ENCODE measurements at places on chromosomes 12 and 14. TPM values are rescaled to one million over a fixed set of nuclear protein-coding genes. Genes with fewer than 3 reads are reported as not detected.

The TAS2R19 gene
- total RNA-seq: 1.9 TPM

- peaks cover 2% of the 10 kb centered on the region for H3K27me3 ChIP-seq
- no peaks in the 10 kb centered on the region for H3K4me1 ChIP-seq
- no peak for DNase-seq
- no peak overlapping the region for H3K4me3 ChIP-seq
- H3K36me3 ChIP-seq: no peaks in the 10 kb centered on the region
Measured at GRCh38 chr12:48366131-48366530, 15.4 kb upstream of the ZNF641 start.

DNA sequence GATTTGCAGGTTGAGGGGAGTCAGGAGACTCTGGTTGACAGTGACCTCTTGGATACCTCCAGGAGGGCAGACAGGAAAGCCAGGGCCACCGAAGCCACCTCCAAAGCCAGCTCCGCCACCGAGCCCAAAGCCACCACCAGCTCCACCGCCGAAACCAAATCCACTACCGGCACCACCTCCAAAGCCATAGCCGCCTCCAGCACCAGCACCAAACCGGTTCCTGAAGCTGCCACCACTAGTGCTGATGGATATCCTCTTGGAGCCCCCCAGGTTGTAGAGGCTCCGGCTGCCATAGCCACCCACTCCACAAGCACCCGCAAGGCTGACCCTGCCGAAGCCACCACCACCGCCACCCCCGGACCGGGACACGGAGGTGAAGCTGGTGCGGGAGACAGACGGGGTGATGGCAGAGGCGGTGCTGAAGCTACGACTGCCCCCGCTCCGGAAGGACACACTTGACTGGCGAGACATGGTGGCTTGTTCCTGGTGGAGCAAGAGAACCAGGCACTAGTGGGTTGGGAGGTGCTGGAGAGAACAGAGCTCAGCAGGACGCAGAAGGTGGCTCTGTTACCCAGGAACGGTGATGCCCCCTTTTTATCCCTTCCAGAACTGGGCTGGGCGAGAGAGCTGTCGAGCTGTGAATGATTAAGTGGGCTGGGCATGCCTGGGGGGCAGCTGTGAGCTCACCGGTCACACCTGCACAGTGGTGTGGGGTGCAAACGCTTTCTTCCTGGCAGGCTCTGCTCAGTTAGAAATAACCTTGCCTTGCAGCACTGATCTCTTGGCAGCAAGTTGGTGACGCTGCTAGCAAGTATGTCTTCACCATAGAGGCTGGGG, at the start of gene KRT5:
KRT5 (minus strand) TSS at position 569 of the 837 bp plus-strand sequence; CDS start at position 471, 98 bp downstream.
- peaks cover 11% of the 10 kb centered on the region for H3K27me3 ChIP-seq
- no peak within 1 kb of the TSS for H3K27ac ChIP-seq
- peak; percentile 13 for DNase-seq
- no peaks in the 10 kb centered on the region for H3K36me3 ChIP-seq
- H3K4me1 ChIP-seq: no peaks in the 10 kb centered on the region
- no peak within 1 kb of the TSS for H3K4me3 ChIP-seq

- no peaks in the 10 kb centered on the region for H3K36me3 ChIP-seq
- no peak for DNase-seq
- H3K4me1 ChIP-seq: no peaks in the 10 kb centered on the region
- no peak overlapping the region for H3K27ac ChIP-seq
- no peaks in the 10 kb centered on the region for H3K27me3 ChIP-seq
- H3K4me3 ChIP-seq: no peak overlapping the region
Measured at GRCh38 chr12:119302451-119303080, 32.0 kb upstream of the CCDC60 start.

DNA sequence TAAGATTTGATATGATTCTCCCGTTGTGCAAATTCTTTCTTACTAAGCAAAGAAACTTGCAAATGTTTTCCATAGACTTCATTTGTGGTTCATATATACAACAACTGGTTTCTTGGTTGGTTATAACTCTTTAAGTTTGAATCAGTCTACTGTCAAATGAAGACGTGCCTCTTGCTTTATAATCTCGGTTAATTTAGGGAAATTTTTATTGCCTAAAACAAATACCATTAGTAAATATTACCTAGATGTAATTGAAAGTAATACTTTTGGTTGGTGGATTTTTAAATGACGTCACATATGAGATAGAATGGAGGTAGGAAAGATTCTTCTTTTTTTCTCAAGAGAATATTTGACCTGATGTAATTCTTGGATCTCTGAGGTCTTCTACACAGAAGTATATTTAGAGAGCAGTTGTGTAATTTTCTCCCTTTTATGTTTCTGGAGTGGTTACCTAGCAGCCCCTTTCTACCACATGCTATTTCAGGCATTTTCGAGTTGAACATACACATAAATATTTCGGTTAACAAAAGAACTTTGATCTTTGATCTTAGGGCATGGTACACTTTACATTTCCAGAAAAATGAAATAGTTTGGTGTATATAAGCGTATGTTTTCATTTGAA, 1.7 kb downstream of the ATF7IP start:
- H3K27me3 ChIP-seq: no peaks in the 10 kb centered on the region
- H3K36me3 ChIP-seq: peaks cover 41% of the 10 kb centered on the region
- peak overlapping the region; percentile 82 for H3K4me3 ChIP-seq
- H3K4me1 ChIP-seq: peaks cover 37% of the 10 kb centered on the region

DNA sequence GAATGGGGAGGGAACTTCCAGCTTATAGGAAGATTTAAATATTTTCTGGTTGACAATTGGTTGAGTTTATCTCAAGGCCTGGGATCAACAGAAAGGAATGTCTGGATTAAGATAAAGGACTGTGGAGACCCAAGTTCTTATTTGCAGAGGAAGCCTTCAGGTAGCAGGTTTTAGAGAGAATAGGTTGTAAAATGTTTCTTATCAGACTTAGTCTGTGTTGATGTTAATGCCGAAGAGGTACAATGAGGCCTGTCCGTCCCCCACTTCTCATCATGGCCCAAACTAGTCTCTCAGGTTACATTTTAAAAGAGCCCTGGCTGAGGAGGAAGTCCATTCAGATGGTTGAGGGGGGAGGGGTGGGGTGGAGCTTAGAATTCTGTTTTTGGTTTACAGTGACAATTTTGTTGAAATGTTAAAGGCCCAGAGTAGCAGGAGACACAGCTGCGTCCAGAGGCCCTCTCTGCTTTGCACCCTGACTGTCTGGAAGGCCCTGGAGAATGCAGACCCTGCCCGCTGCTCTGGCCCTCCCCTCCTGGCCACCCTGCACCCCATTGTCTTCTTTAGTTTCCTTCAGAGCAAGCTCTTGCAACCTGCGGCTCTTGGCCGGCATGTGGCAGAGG, 672.5 kb upstream of the TMEM132C start:
- H3K4me3 ChIP-seq: no peak overlapping the region
- no peaks in the 10 kb centered on the region for H3K36me3 ChIP-seq
- H3K4me1 ChIP-seq: no peaks in the 10 kb centered on the region
- DNase-seq: no peak
- no peaks in the 10 kb centered on the region for H3K27me3 ChIP-seq
- no peak overlapping the region for H3K27ac ChIP-seq

The SIX6 gene
- not detected for total RNA-seq
